Activated CD8-positive, alpha-beta memory T cell treated with anti-CD3 and anti-CD28 coated beads for 1 hour (primary cell): ENCODE measurements at places on chromosomes 1 and 21.

DNA sequence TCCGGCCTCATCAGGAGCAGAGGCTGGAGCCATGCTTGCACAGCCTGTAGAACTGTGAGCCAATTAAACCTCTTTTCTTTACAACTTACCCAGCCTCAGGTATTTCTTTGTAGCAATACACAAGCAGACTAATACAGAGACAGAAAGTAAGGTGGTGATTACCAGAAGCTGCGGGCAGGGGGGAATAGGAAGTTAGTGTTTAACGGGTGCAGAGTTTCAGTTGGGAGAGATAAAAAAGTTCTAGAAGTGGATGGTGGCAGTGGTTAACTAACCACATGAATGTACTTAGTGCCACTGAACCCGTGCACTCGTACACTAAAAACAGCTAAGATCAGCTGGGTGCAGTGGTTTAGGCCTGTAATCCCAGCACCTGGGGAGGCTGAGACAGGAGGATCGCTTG is 80.4 kb upstream of the TARDBP start:
- no peak for DNase-seq

DNA sequence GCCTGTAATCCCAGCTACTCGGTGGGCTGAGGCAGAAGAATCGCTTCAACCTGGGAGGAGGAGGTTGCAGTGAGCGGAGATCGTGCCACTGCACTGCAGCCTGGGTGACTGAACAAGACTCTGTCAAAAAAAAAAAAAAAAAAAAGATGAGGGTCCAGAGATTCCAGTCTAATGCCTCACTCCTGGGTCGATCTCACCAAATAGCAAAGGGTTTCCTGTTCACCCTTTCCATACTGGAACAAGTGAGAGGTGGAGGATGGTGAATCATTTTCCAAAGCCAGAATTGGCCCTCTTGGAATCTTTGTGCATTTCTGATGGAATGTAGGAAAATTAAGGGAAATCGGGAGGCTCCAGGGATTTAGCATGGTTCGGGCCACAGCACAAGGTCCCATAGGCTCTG is 58.1 kb upstream of the ZNF648 start:
- no peak for DNase-seq

- no peak for DNase-seq
Observed at GRCh38 chr1:90045853-90046563, 51.1 kb downstream of the ZNF326 start.

- DNase-seq, result no peak
Observed at GRCh38 chr1:158434741-158435140, 8.7 kb upstream of the OR10K2 start.

DNA sequence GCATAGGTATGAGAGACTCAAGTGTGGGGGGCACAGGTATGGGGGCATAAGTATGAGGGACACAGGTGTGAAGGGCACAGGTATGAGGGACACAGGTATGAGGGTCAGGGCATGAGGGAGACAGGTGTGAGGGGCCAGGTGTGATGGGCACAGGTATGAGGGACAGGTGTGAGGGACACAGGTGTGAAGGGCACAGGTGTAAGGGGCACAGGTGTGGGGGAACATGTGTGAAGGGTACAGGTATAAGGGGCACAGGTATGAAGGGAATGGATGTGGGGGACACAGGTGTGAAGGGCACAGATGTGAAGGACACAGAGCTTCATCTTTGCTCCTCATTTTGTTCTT is 41.2 kb upstream of the CACNA1E start:
- DNase-seq, result no peak

- DNase-seq, result no peak
Observed at GRCh38 chr1:154219541-154219940, 1.2 kb upstream of the UBAP2L start.

DNA sequence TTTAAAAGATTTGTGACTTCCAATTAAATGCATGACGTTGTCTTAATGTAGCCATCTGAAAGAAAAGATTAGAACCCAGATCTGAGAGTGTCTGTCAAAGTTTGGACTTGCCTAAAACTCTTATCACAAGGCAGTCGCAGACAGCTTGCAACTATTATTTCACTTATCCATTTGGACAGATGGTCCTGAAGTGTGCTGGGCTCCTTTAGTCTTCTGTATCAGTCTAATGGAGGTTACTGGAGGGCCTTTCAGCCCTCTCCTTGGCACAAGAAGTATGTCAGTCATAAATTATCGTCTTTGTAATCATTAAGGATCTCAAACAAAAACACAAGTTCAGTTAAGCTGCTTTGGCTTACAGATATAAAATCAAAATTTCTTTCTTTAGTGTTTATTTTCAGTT is 15.5 kb downstream of the PROX1 start:
- DNase-seq, result no peak

DNA sequence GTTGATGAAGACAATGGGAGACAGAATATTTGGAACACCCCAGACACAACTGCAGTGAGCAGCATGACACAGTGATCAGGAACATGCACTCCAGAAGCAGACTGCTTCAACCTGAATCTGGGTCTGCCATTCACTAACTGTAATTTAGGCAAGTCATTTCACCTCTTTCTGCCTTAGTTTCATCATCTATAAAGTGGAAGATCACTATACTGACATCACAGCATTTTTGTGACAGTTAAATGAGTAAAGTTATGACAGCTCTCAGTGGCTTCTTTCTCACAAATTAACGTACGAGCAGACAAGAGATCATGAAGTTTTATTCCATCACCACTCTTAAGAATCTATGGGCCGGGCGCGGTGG is 14.3 kb downstream of the LRRC41 start:
- no peak for DNase-seq

DNA sequence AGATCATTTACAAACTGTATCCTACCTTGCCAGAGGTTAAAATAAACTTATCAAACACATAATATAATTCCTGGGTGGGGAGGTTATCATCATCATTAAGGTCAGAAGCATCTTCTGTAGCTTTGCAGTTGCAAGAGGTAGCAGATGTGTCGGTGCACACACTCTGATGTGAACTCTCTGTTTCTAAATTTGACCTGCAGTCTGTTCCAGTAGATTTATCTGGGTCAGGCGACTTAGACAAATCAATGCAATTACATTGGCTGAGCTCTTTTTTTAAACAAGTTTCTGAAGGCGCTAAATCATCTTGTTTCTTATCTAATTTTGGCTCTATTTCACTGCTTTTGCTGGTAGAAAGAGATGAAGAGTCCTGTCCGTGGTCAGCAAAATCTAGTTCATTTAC is 70.4 kb downstream of the PRPF38A start:
- no peak for DNase-seq

DNA sequence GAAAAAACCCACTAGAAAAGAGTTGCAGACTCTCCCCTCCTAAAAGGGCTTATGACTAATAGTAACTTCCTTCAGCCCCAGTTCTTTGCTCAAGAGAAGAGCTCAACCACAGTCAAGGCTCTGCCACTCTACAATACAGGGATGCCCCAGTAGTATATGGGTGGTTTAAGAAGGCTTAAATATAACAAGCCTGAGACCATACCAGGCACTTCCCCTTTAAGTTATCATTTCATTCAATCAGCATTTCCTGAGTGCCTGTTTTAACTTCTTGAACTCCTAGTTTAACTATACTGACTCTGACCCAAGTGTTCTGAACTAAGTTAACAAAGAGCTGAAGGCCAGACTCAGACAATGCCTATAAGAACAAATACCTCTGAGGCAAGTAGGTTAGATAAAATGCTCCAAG is 19.8 kb downstream of the PRPF38A start:
- DNase-seq, result no peak

- no peak for DNase-seq
Observed at GRCh38 chr1:36517011-36517771, 34.5 kb upstream of the CSF3R start.

DNA sequence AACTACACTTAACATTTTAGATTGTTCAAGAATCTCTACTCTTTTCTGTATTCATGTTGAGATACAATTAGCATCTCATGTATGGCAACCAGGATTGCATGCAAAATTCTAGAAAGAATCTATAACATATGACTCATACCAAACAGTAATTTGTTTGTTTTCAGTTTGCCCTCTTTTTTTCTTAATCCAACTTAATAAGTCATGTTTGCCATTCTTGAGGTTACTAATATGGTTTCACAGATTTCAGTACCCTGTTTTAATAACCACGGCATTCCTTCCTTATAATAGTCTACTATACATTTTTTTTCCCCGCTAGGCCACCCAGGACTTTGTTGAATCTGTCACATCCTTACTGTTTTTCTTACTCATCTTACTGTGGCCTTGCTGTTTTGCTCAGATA is 140.8 kb downstream of the FMN2 start:
- DNase-seq, result no peak

DNA sequence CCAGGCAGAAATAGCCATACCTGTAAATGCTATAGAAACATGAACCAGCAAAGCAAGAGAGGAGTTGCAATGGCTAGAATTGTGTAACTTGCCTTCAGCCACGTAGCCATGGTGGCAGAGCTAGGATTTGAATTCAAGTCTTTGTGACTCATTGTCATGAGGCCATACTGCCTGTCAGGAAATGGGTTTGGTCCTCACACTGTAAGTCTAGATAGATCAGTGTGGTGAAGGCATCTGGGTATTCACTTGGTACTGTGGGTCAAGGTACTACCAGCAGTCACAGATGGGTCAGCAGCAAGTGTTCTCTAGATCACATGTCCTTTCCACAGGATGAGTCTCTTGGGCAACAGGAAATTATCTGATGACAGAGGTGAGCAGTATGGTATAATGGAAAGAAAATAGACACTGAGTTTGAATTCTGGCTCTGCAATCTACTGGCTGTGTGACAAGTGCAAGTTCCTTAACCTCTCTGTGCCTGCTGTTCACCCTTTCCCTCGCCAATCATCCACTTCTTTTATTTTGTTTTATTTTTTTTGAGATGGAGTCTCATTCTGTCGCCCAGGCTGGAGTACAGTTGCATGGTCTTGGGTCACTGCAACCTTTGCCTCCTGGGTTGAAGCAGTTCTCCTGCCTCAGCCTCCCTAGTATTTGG is 36.9 kb downstream of the FGGY start:
- DNase-seq, result no peak
